Stimulated activated CD4-positive, alpha-beta T cell treated with anti-CD3 and anti-CD28 coated beads, Interleukin-4, amount 100 ng/mL, for 24 hours (primary cell): ENCODE measurements at places on chromosomes 13 and 19.

DNA sequence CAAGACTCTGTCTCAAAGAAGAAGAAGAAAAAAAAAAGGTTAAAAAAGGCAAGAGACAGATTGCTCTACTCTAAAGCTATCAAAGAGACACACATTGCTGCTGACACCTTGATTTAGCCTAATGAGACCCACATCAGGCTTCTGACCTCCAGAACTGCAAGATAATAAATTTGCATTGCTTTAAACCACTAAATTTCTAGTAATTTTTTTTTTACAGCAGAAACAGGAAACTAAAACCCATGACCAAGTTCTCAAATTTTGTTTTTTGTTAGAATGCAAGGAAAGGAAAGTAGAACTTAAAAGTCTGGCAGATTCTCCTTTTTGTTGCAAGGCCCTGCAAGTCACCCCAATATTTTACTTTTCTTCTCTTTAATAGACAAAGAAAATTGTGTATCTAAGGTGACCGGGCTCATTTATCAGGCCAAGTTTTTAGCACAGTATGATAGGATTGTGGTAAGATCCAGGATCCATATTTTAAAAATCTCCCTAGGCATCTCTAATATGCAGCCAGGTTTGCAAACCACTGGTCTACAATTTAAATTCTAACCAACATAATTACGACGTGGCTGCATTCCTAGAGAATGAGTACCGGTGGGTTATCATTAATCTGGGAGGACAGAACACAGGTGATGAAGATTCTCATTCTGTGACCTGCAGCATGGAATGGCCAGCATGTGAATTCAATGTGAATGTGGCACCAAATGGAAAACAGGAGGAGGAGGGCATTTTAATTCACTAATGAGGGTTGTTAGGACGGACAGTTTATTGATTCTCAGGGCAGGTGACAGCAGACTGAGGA, 56.7 kb upstream of the MED4 start:
- no peak for DNase-seq

GRCh38 chr19:10690341-10690781, 10.9 kb upstream of the QTRT1 start:
- DNase-seq = no peak

- no peak for DNase-seq
These were observed 11.5 kb upstream of the TNFSF9 start for GRCh38 chr19:6519289-6519688.

DNA sequence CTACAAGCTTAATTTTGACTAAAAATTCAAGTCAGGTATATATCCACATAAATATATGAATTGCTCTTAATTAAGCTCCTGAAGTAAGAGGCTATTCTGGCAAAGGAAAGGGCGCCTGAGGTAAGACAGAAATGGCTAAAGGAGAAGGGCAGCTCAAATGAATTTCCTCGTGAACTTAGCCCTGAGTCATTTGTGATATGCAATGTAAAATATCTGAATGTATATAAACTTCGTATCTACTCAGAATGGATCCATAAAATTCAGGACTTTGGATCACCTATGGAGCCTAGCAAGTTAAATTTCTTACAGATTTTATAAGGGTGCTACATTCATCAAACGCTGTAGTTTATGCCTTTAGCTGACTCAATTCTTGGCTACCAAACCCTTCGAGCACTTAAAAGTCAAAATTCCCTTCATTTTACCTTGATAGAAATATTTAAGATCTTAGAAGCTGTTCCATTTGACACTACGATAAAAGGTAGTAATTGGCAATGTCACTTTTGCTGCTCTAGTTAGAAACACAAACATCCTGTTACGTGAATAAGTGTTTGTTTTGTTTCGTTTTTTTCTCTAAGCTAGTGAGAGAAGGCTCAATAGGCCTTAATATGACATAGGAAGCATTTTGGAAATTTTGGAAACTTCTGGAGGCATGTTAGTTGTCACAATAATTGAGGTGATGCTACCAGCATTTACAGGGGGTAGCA, 69.2 kb downstream of the DIAPH3 start:
- no peak for DNase-seq

- no peak for DNase-seq
These were observed 997.6 kb downstream of the DIAPH3 start for GRCh38 chr13:59166174-59166573.

GRCh38 chr13:19586904-19587634, 25.7 kb upstream of the TPTE2 start:
- peak; percentile 80 for DNase-seq

GRCh38 chr13:85729296-85729695, 69.9 kb downstream of the SLITRK6 start:
- DNase-seq = no peak

DNA sequence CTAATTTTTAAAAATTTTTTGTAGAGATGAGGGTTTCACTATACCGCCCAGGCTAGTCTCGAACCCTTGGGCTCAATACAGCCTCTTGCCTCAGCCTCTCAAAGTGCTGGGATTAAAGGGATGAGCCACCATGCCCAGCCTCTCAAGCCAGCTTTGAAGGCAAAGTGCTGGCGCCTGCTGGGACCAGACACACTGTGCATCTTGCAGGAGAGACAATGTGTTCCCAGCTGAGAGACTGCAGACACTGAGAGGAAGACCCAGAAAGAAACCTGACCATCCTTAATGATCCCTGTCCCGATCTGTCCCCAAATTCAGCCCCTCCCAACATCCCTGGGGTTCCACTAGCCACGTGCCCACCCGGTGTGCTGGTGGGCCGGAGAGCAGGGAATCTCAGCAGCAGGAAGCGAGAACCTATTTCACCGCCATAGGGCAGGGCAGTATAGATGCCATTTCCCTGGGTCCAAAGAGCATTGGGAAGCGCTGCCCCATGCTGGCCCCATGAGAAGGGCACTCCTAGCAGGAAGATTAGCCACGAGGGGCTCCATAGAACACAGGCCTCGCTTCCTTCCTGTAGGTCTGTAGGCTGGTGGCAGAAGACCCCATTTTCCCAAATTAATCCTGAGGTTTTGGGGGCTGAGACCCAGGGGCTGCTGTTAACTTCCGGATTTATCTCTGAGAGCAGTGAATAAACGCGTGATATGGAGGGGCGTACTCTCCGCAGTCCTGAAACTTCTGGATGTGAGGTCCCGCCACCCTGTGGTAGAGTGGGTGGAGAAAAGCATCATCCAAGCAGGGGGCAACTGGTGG, 968 bp downstream of the RAVER1 start:
- no peak for DNase-seq

- DNase-seq = no peak
These were observed 73.8 kb downstream of the GADD45B start for GRCh38 chr19:2549701-2550191.

DNA sequence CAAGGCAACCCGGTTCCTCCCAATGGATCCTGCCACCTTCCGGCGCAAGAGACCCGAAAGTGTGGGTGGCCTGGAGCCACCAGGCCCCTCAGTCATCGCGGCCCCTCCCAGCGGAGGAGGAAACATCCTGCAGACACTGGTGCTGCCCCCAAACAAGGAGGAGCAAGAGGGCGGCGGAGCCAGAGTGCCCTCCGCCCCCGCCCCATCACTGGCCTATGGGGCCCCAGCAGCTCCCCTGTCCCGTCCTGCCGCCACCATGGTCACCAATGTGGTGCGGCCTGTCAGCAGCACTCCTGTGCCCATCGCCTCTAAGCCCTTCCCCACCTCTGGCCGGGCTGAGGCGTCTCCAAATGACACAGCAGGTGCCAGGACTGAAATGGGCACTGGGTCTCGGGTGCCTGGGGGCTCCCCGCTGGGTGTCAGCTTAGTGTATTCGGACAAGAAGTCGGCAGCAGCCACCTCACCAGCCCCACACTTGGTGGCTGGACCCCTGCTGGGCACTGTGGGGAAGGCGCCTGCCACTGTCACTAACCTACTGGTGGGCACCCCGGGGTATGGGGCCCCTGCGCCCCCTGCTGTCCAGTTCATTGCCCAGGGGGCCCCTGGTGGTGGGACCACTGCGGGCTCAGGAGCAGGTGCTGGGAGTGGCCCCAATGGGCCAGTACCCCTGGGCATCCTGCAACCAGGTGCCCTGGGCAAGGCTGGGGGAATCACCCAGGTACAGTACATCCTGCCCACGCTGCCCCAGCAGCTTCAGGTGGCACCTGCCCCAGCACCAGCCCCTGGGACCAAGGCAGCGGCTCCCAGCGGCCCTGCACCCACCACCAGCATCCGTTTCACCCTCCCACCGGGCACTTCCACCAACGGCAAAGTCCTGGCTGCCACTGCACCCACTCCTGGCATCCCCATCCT, 11.2 kb upstream of the PRR19 start:
- peak; percentile 59 for DNase-seq

GRCh38 chr19:15218501-15218900, 13.7 kb downstream of the EPHX3 start:
- DNase-seq = no peak

DNA sequence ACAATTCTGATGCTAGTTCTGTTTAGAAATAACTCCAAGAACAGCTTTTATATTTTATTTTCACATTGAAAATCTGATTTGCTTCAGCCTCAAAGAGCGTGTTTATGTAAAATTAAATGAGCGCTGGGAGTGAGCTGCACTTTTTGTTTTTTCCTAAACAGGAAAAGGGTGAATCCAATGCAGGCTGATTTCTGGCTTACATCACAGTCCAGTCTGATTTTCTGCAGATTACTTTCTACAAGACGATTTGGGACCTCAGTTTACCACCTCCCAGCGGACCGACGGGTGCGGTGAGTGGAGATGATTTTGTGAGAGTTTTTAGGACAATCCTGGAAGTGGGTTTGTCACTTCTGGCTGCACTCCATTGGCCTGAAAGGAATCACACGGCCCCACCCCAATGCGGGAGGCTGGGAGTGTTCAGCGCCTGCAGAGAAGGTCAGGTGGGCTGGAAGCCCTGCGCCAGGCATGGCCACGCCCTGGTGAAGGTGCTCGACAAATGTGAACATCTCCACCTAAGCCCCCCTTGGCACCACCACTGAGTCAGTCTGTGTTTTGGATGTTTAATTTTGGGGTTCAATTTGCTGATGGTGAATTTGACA, 90.1 kb downstream of the ANKRD10 start:
- DNase-seq = no peak
